ENCODE measurements at places on chromosomes 2 and 18. TPM values are rescaled to one million over a fixed set of nuclear protein-coding genes. Genes with fewer than 3 reads are reported as not detected.
A peak's percentile ranks its signal among the peaks of the same experiment; 100 is the strongest.

DNA sequence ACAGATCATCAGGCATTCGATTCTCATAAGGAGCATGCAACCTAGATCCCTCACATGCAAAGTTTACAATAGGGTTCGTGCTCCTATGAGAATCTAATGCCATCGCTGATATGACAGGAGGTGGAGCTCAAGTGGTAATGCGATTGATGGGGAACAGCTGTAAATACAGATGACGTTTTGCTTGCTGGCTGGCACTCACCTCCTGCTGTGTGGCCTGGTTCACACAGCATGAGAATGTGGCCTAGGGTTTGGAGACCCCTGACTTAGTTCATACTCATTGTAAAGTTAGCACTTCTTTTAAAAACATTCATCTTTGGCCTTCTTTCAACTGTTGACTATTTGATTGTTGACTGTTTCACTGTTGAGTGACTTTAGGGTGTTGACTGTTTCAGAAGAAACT lies 8.7 kb upstream of the CHMP1B start:
- no peak for DNase-seq

DNA sequence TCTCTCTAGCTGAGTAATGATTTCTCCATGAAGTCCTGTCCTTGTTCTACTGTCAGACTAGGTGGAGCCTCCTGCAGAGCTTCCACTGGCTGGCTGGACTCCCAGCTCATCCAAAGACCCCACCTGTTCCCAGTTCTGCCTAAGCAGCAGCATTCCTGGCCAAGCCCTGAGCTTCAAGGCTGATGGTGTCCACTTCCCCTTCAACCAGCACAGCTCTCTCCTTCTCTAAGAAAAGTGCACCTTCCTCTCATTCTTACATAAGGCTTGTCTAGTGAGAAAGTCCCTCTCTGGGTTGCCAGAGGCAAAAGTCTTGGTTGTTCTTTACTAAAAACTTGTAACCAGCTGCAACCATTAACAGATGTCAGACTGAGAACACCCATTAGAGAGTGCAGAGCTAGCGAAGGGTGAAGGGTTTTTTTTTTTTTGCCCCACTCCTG lies 58.9 kb downstream of the CXCR4 start:
- no peak for DNase-seq

DNA sequence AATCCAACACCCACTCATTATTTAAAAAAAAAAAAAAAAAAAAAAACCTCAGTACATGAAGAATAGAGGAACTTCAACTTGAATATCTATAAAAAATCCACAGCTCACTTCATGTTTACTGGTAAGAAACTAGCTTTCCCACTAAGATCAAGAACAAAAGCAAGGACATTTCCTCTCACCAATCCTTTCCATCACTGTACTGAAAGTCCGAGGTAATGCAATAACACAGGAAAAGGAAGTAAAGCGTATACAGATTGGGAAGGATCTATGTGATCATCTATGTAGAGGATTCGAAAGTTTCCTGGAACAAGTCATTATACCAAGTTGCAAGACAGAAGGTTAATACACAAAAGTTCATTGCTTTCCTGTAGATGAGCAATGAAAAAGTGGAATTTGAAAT lies 63.2 kb downstream of the ROCK2 start:
- no peak for DNase-seq

GRCh38 chr18:14970027-14970426 lies 222.1 kb downstream of the ANKRD30B start:
- no peak for DNase-seq

- DNase-seq = no peak
These were observed 109.0 kb upstream of the CBLN2 start for GRCh38 chr18:72652990-72653593.

GRCh38 chr2:112583497-112584133 lies 794 bp upstream of the CHCHD5 start:
- DNase-seq = no peak

GRCh38 chr2:161243905-161244304 lies 64.3 kb upstream of the PSMD14 start:
- no peak for DNase-seq

- DNase-seq = peak; percentile 37
These were observed 15.9 kb upstream of the C1QL2 start for GRCh38 chr2:119174216-119174992.

DNA sequence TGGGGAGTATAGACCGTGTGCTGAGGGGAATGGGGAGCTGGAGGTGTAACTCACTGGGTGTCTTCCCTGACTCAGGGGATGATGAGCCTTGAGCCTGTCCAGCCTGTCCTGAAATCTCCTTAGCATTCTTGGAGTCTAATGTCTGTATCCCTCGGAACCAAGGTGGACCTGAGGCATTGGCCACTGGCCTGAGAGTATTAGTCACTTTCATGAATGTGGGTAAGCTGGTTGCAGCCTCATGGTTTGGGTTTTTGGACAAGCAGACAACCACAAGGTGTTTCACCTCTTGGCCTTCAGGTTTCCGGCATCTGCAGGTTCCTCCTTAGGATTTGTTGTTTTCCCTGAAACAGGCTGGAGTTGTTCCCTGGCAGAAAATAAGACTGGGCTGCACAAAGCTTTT lies 63.2 kb downstream of the PRKCE start:
- no peak for DNase-seq

DNA sequence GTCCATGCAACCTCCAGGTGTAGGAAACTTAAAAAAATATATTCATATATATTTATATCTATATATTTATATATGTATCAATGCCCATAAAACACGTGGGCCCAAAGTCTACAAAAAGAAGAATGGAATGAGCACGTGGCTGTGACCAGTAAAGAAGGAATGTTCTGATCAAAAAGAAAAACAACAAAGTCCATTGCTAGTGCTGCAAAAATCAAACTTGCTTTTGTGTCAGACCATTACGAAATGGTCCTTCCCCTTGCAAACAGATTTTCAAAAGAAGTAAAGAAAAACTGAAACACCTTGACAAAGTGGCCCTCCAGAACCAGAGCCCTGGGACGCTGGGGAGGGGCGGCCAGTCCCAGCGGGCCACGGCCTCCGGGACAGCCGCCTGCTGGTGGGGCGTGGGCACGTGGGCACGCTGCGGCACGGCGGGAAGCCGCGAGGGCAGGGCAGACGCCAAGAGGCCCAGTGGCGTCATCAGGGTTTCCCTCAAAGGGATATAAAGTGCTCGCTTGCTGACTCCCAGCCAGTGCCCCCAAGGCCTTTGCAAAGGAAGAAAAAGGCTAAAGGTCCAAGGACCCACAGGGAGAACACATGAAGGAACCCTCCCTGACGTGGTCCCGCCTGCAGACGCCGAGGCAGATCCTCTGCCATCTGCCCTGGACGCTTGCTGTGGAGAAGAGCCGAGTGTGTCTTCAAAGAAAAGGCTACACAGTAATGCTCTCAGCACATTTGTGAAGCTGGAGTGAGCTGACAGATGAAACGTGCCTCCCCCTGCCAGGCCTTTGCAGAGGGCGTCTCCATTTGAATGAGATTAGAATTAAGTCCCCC lies 201.8 kb downstream of the TWIST2 start:
- no peak for DNase-seq

DNA sequence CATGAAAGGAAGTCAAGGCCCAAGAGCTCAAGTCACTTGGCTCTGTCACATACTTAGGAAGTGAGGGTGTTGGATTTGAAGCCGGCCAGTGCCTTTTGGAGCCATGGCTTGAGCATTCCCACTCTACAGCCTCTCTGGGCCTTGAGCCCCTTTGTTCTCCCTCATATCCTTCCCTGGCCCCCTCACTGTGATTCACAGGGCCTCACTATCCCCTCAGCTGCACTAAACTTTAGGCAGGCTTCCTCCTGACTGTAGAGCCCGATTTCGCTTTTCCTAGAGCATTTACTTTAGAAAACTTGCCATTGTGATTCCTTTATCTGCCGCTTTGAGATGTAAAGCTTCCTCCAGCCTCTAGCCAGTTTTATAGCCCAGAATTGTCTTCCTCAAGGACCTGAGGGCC lies 107.6 kb downstream of the FBXO15 start:
- DNase-seq = no peak

DNA sequence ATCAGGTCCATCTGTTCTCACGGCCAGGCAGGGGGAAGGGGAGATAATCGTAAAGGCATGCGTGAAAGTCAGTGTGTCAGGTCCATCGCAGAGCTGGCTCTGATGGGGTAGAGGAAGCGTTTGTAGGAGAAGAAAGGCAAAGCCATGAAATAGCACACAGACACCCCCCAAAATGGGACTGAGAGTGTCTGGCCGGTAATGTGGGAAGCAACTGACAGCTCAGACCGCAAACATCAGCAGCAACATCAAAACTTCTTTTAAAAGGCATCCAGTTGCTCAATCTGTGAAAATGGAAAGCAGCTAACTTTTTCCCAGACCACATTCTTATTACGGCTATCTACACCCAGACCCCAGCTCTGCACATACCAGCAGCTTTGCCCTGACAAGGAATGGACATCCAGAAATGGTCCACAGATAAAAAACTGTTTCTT lies 232.6 kb downstream of the EN1 start:
- DNase-seq = no peak

UGT1A6 gene
- total RNA-seq = not detected

SERPINB5 gene
- total RNA-seq = not detected

WBP1 gene
- 38.2 TPM for total RNA-seq

KCNIP3 gene
- total RNA-seq = 2.1 TPM

ZAP70 gene
- total RNA-seq = 0.78 TPM

FSHR gene
- not detected for total RNA-seq

ERBB4 gene
- 16.9 TPM for total RNA-seq

CRYBA2 gene
- not detected for total RNA-seq

Measured in heart right ventricle (tissue), 16 donors.